Activated CD4-positive, alpha-beta T cell treated with anti-CD3 and anti-CD28 coated beads, Interleukin-10, Interleukin-2, amounts not matched to agents 100 ng/mL and 50 ng/mL, durations not matched to agents 16 hours and 8 hours (primary cell): ENCODE measurements at places on chromosomes 12 and 14.

- DNase-seq = no peak
Observed at GRCh38 chr14:93984987-93985410, 8.6 kb upstream of the ASB2 start.

- DNase-seq = no peak
Observed at GRCh38 chr14:33510063-33510481, 440.8 kb downstream of the EGLN3 start.

DNA sequence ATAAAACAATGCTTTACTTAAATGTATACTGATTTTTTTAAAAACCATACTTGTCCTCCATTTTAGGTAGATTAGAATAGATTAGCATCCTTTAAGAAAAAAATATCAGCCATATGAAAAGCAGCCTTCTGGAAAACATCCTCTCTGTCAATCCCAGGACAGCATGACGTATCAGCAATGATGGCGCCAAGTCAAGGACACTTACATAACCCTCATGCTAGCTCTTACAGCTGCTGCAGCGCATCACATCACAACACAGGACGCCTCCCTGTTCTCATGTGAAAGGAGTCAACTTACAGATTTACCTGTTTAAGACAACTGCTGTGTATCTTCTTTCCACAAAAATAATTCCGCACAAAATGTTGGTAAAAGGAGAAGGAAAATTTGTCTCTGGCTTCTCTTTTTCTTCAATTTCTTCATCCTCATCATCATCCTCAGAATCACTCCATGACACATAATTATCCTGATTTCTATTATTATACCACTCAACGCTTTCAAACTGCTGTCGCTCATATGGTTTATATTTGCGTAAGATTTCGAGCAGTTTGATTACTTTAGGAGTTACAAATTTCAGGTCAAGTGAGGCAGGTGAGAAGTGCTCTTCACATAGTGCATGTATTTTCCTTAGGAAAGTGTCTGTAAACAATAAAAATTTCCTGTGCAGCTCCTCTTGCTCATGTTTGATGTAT lies 33.3 kb downstream of the DICER1 start:
- DNase-seq = no peak

DNA sequence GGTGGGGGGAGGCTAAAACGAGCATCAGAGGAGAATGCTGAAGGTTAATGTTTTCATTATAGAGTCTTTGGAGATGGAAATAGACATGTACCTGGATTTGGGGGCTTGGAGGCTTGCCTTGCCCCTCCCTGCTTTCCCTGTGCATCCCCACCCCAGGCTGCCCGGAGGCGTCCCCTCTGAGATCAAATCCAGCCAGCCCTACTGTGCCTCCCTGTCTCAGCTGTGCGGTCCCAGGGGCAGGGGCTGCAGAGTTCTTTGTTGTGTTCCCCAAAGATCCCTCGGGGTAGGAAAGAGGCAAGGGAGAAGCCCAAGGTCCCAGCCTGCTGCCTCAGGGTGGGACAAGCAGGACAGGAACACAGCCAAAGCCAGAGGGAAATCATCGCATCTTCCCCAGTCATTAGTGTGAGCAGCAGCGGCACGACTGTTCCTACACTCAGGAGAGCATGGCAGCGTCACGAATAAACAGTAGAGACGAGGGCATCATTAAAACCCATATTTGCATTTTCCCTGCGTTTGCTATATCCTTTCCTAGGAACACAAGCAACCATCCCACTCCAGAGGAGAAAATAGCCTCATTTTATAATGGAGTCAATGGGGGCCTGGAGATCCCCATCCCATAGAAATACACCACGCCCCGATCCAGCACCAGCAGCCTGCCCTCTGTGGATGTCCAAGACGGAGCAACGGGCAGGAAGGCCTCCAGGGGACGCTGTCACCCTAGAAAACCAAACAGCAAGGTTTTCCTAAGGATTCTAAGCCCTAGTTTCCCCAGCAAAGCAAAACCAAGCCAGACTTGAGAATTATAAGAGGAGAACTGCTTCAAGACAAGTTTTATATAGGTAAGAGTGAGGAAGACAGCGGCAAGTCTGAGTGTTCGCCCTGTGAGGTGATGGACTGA lies 32.4 kb downstream of the ANO2 start:
- no peak for DNase-seq

DNA sequence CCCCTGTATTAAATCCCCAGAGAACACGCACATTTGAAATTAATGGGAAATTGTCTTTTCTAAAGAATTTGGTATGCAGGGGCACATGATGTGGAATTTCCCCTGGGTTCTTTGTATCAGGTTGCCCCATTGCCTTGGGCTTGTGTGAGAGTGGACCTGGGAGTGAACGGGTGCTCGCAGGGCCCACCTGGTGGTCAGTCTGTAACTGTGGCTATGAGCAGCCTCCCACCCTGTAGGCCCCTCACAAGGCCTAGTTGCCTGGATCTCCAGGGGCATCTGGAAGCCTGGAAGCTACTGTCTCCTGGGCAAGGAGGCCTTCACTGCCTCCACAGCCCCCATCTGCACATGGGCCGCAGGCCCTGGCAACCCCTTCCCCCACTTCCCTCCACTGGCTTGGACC lies 96.7 kb downstream of the SLC25A47 start:
- DNase-seq = no peak
